ENCODE measurements at places on chromosomes 12 and 14. TPM values are rescaled to one million over a fixed set of nuclear protein-coding genes. Genes with fewer than 3 reads are reported as not detected.
A peak's percentile ranks its signal among the peaks of the same experiment; 100 is the strongest.

Gene BRAP
- 17.1 TPM for total RNA-seq

Gene ANO4
- total RNA-seq = not detected

Gene DYRK4
- total RNA-seq = 120 TPM

Gene ERP27
- total RNA-seq = not detected

Gene RASAL1
- total RNA-seq = 4.1 TPM

Gene FGD6
- 31.6 TPM for total RNA-seq

Gene KRT3
- total RNA-seq = not detected

Gene KRT85
- not detected for total RNA-seq

Gene SIX6
- not detected for total RNA-seq

GRCh38 chr14:96055065-96055752 lies 16.0 kb downstream of the C14orf132 start:
- no peak for DNase-seq
- H3K4me1 ChIP-seq = peaks cover 9% of the 10 kb centered on the region
- no peak overlapping the region for H3K4me3 ChIP-seq
- H3K27me3 ChIP-seq = no peaks in the 10 kb centered on the region
- peak overlapping the region; percentile 75 for H3K27ac ChIP-seq
- no peaks in the 10 kb centered on the region for H3K36me3 ChIP-seq

- H3K27me3 ChIP-seq = no peaks in the 10 kb centered on the region
- H3K27ac ChIP-seq = peak overlapping the region; percentile 99
- H3K4me1 ChIP-seq = peaks cover 84% of the 10 kb centered on the region
- no peak for DNase-seq
Observed at GRCh38 chr12:92136965-92137721, 8.5 kb downstream of the BTG1 start.

- H3K27me3 ChIP-seq = no peaks in the 10 kb centered on the region
- no peak overlapping the region for H3K4me3 ChIP-seq
- peaks cover 5% of the 10 kb centered on the region for H3K4me1 ChIP-seq
- no peaks in the 10 kb centered on the region for H3K36me3 ChIP-seq
- no peak for DNase-seq
- H3K27ac ChIP-seq = no peak overlapping the region
Observed at GRCh38 chr14:38882533-38882932, 220.5 kb downstream of the SEC23A start.

GRCh38 chr12:57727758-57728395 lies 10.7 kb downstream of the AGAP2 start:
- H3K27ac ChIP-seq = no peak overlapping the region
- no peaks in the 10 kb centered on the region for H3K36me3 ChIP-seq
- DNase-seq = no peak
- H3K4me3 ChIP-seq = no peak overlapping the region

DNA sequence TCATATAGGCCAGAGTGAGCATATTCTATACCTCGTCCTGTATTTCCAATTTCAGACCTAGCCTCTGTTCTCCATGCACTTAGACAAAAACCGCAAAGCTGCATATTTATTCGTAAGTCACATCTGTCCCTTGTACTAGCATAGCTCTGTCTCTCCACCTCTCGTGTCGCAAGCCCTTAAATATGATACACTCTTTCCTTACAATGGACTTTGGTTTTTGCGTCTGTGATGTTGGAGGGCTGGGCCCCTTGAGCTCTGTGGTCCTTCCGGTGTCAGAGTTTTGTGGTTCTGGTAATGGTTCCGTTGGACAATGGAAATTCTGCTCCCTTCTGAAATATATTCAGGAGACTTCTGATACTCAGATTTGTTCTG lies 11.3 kb downstream of the PRKCH start:
- H3K4me3 ChIP-seq = no peak overlapping the region
- H3K27me3 ChIP-seq = no peaks in the 10 kb centered on the region
- peak overlapping the region; percentile 18 for H3K27ac ChIP-seq
- DNase-seq = no peak

DNA sequence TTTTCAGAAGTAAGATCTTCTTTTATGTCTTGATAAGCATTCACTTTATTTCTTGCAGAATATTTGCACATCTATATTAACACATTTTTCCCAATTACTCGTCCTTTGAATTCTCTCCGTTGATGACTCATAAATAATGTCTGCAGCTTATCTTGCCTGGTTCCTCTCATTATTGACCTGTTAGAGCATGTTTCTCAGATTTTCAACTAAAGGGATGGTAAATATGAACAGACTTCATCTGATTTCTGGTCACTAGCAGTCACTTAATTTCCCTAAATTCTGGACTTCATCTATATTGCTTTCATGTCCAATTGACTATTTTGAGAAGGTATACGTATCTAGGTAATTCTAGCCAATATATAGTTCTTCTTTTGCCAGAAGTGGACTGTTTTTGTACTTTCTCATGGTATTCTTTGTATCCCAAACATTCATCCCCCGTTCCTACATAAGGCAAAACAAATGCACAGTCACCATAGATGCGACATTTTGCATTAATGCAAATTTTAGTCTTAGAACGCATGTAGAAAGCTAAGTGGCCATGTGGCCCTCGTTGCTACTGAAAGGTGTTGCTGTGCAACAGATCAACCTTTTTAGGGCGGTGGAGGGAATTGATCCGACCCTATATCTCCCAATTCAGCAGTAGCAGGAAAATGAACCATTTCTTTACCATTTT lies 6.2 kb downstream of the PIK3C2G start:
- H3K27me3 ChIP-seq = no peaks in the 10 kb centered on the region
- H3K36me3 ChIP-seq = no peaks in the 10 kb centered on the region
- DNase-seq = no peak
- no peak overlapping the region for H3K27ac ChIP-seq
- H3K4me3 ChIP-seq = no peak overlapping the region

DNA sequence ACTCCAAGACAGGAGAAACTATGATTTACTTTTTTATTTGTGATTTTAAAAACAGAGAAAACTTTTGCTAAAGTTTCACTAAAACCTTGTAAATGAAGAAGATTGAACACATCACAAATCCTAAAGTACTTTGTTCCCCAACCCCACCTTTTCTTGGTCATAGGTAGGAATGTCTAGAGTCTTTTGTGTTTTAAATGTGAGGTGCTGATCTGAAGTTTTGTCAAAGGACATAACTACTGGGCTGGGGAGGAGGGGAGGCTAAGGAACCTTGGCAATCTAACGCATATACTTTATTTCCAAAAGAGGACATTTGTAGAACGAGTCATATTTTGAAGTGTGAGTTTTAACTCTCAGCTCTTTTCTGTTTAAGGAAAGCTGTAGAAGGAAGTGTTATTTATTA lies 37.2 kb downstream of the CATSPERB start:
- H3K27ac ChIP-seq = no peak overlapping the region
- H3K4me1 ChIP-seq = no peaks in the 10 kb centered on the region
- DNase-seq = no peak

DNA sequence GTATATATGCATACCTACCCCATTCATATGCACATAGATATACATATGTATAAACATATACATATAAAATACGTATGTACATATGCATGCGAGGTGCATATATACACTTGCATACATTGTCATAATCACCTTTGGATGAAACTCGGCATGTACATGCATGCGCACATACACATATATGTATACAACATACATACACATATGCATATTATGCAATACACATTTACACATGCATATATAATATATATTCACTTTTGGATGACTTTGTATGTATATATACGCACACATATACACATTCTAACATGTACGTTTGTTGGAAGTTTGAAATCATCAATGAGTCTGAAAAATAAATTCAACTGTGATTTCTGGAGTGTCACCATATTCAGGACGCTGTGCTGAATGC lies 401.6 kb upstream of the TBX3 start:
- no peaks in the 10 kb centered on the region for H3K36me3 ChIP-seq
- no peaks in the 10 kb centered on the region for H3K27me3 ChIP-seq
- H3K4me3 ChIP-seq = no peak overlapping the region
- no peak overlapping the region for H3K27ac ChIP-seq
- no peak for DNase-seq

DNA sequence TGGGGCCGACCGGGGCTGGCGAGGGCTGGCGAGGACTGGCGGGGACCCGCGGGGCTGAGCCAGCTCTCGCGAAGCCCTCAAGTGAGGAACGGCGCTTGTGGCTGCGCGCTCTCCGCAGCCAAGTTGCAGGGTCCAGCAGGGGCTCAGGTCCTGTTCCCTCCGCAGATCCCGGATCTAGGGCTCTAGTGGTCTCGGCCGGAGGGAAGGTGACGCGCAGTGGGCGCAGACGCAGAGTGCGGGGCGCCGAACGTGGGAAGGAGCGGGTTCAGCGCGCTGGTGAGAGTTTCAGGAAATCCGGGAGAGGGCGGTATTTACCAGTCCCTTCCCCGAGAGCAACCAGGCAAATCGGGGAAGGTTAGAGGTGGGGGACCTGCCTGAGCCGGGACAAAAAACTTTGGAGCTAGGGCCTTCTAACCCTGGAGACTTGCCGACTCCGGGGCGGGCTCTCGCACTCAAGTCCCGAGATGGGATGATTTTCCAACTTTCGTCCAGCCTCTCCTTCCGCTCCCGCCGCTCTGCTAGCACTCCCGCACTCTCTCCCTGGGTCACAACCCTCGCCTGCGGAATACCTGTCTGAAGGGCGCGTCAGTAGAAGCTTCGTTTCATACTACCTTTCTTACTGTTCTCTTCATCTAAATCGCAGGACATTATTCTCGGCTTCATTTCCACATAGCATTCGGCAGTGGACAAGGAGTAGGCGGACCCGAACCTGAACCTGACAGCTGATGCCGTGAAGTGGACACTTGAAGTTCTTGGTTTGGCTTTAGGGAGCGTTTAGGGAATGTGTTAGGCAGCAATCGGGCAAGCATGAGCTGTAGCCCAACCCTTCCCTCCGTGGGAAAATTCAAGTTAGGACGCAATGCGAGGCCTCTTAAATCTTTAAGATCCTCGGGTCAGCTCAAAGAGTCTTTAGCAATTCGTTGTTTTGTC lies 13.6 kb upstream of the PAX9 start:
- peaks cover 98% of the 10 kb centered on the region for H3K27me3 ChIP-seq
- no peak for DNase-seq
- H3K27ac ChIP-seq = no peak overlapping the region
- H3K4me3 ChIP-seq = peak overlapping the region; percentile 20
- H3K36me3 ChIP-seq = no peaks in the 10 kb centered on the region

- H3K27ac ChIP-seq = no peak overlapping the region
- H3K36me3 ChIP-seq = no peaks in the 10 kb centered on the region
- no peaks in the 10 kb centered on the region for H3K27me3 ChIP-seq
- no peaks in the 10 kb centered on the region for H3K4me1 ChIP-seq
- no peak for DNase-seq
- no peak overlapping the region for H3K4me3 ChIP-seq
Observed at GRCh38 chr12:10551375-10551774, 45.7 kb downstream of the EIF2S3B start.

GRCh38 chr14:100410056-100410565 lies 87.0 kb downstream of the SLC25A47 start:
- H3K36me3 ChIP-seq = no peaks in the 10 kb centered on the region
- H3K27ac ChIP-seq = no peak overlapping the region
- H3K27me3 ChIP-seq = no peaks in the 10 kb centered on the region
- no peak overlapping the region for H3K4me3 ChIP-seq

DNA sequence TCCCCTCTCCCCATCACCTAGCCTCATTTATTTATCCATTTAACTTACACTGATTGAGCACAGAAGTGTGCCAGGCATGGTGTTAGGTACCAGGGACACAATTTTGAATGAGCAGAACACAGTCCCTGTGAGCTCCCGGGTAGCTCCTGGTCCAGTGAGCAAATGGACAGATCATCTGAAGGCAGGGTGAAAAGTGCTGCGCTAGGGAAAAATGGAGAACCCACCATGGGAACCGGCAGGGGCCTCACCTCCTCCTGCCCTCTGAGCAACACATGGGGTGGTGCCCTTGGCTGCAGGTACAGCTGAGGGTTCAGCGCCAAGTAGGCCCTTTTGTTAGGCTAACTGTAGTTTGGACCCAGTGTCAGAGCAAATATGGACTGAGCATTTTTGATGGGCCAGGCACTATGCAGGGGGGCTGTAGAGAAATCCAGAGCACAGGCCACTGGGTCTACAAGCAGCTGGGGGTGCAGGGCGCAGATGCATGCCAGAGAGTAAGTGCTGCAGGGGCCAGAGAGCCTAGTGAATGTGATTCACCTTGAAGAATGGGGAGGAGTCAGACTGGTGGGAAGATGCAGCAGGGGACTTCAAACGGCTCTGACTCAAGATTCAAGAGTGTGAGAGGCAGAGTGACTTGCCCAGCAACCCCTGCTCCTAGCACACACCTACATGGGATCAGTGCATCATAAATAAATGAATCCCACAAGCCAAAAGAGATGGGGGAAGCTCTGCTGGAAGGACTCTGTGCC lies 28.2 kb downstream of the LTBP2 start:
- DNase-seq = no peak
- no peaks in the 10 kb centered on the region for H3K4me1 ChIP-seq
- H3K4me3 ChIP-seq = no peak overlapping the region
- no peak overlapping the region for H3K27ac ChIP-seq
- no peaks in the 10 kb centered on the region for H3K27me3 ChIP-seq
- no peaks in the 10 kb centered on the region for H3K36me3 ChIP-seq

- peaks cover 7% of the 10 kb centered on the region for H3K4me1 ChIP-seq
- H3K36me3 ChIP-seq = no peaks in the 10 kb centered on the region
- no peaks in the 10 kb centered on the region for H3K27me3 ChIP-seq
- DNase-seq = no peak
- peak overlapping the region; percentile 12 for H3K27ac ChIP-seq
Observed at GRCh38 chr14:33916663-33917565, 34.0 kb downstream of the EGLN3 start.

- H3K27me3 ChIP-seq = no peaks in the 10 kb centered on the region
- H3K4me1 ChIP-seq = peaks cover 41% of the 10 kb centered on the region
- H3K36me3 ChIP-seq = no peaks in the 10 kb centered on the region
- H3K4me3 ChIP-seq = no peak overlapping the region
- no peak for DNase-seq
Observed at GRCh38 chr14:31411218-31411727, 9.1 kb downstream of the HEATR5A start.

GRCh38 chr14:100290607-100291304 lies 15.5 kb downstream of the SLC25A29 start:
- no peak for DNase-seq
- H3K27ac ChIP-seq = no peak overlapping the region
- H3K4me1 ChIP-seq = peaks cover 3% of the 10 kb centered on the region
- no peaks in the 10 kb centered on the region for H3K36me3 ChIP-seq
- no peaks in the 10 kb centered on the region for H3K27me3 ChIP-seq

- H3K27ac ChIP-seq = no peak overlapping the region
- no peaks in the 10 kb centered on the region for H3K27me3 ChIP-seq
- H3K36me3 ChIP-seq = no peaks in the 10 kb centered on the region
- DNase-seq = no peak
- H3K4me3 ChIP-seq = no peak overlapping the region
- no peaks in the 10 kb centered on the region for H3K4me1 ChIP-seq
Observed at GRCh38 chr12:95970905-95971304, 25.2 kb downstream of the HAL start.

- H3K4me3 ChIP-seq = peak overlapping the region; percentile 30
- no peak overlapping the region for H3K27ac ChIP-seq
- H3K36me3 ChIP-seq = no peaks in the 10 kb centered on the region
Observed at GRCh38 chr14:104436047-104436591, 143.4 kb upstream of the C14orf180 start.

- H3K27me3 ChIP-seq = no peaks in the 10 kb centered on the region
- H3K36me3 ChIP-seq = no peaks in the 10 kb centered on the region
- no peaks in the 10 kb centered on the region for H3K4me1 ChIP-seq
- DNase-seq = no peak
- no peak overlapping the region for H3K27ac ChIP-seq
- H3K4me3 ChIP-seq = no peak overlapping the region
Observed at GRCh38 chr14:105055736-105056302, 9.4 kb downstream of the GPR132 start.

Measured in transverse colon (tissue), 4 donors.